Activated T-helper 17 cell treated with anti-CD3 and anti-CD28 coated beads, Interleukin-2, amount 50 U/mL, for 72 hours (primary cell): ENCODE measurements at places on chromosomes 11 and 22. TPM values are rescaled to one million over a fixed set of nuclear protein-coding genes. Genes with fewer than 3 reads are reported as not detected.

DNA sequence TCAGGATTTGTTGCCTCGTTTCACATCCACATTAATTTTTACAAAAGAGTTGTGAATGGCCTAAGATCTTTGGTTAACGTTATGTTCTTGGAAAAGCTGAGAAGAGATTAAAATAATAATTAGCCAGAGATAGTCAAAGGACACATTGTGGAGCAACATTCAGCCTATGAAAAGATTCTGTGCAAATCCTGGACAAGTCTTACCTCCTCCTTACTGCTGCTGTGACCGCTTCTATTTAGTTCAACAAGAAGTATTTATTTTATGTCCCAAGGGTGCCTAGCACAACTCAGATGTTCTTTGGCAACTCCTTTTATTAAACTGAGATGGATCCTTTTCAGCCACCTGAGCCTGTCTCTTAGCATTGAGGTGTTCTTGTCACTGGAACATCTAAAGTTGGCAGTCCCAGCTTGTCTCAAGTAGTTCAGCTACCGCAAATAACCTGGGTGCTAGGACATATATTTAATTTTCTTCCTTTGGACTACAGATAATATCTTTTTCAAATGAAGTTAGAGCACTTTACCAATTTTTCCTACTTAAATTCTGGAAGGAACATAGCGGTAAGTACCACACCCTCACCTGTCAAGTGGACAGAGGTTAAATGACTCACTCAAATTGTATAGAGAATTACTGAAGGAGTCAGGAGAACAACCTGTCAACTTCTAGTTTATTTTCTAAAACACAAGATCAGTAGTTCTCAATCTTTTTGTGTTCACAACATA is 80.5 kb upstream of the CHRM4 start:
- ATAC-seq = no peak

GRCh38 chr11:33533386-33534052 is 167.1 kb downstream of the C11orf91 start:
- no peak for ATAC-seq

DNA sequence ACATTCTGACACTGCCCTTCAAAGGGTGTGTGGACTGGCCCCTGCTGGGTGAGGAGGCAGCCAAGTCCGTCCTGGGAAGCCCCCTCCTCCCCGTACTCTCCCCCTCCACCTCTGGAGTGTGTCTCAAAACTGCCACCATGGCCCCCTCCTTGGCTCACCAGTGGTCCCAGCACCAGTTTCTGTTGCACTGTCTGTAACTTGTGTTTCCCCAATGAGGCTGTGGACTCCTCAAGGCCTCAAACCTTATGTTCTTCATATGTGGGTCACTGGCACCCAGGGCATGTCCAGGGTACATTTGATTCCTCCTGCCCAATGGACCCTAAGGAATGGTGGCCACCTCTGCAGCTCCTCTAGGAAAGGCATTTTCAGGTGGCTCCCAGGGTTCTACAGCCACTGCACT is 6.6 kb upstream of the NPTXR start:
- ATAC-seq = no peak

- ATAC-seq = peak; percentile 75
Measured at GRCh38 chr11:62804310-62805075, 747 bp downstream of the NXF1 start.

DNA sequence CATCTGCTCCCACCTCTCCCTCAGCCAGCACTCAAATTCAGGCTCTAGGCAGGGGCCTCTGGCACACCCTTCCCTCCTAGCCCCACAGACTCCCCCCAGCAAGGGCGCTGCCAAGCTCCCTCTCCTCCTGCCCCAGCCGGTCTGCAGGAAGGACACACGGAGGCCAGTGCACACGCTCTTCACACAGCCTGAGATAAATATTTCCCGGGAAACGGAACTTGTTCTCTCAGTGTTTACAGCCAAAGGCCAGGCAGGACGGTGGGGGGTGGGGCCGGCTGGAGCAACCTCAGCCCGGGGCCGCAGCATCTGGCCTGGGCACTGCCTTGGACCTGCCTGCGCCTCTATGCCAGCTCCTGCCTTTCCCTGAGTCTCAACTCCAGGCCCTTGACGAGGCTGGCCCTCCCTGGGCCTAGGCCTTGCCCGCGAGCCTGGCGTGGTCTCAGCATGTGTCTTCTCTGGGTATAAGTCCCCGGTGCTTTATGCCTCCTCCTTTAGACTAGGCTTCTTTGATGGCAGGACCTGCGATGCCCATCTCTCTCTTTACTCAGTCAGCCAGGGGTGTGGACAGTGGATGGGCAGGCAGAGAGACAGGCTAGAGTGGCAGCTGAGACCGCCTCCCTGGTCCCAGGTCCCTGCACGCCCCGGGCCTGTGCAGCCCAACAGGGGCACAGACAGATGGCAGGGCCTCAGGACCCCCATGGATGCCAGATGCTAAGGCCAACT is 48.4 kb downstream of the PDE2A start:
- ATAC-seq = no peak

DNA sequence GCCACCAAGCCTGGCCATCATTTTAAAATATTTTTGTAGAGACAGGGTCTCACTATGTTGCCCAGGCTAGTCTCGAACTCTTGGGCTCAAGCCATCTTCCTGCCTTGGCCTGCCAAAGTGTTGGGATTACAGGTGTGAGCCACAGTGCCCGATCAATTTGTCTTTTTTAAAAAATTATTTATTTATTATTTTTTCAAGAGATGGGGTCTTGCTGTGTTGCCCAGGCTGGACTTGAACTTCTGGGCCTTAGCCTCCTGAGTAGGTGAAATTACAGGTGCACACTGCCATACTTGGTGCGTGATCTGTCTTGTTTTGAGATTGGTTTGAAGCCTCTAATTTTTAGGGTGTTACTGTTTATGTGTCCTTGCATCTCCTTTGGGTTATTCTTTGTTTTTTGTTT is 10.2 kb downstream of the CABIN1 start:
- ATAC-seq = no peak

DNA sequence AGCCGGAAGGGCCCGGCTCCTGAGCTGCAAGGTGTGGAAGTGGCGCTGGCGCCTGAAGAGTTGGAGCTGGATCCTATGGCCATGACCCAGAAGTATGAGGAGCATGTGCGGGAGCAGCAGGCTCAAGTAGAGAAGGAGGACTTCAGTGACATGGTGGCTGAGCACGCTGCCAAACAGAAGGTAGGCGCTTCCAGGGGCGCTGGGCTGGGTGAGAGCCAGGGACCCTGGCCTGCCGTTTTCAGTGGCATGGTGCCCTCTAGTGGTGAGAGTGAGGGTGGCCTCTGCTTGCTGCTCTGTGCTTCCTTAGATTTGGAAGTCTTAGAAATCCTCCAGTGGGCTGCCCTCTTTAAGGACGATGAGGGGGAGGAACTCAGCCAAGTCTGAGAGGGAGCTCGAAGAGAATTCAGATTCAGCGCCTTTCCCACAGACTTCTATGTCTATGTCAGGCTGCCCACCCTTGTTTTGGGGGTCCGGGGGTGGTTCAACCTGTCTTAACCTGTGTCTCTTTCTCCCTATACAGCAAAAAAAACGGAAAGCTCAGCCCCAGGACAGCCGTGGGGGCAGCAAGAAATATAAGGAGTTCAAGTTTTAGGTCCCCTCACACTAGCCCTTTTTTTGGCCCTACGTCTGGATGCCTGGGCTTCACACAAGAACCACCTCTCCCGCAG is 1.8 kb upstream of the PACS1 start:
- peak; percentile 39 for ATAC-seq

DNA sequence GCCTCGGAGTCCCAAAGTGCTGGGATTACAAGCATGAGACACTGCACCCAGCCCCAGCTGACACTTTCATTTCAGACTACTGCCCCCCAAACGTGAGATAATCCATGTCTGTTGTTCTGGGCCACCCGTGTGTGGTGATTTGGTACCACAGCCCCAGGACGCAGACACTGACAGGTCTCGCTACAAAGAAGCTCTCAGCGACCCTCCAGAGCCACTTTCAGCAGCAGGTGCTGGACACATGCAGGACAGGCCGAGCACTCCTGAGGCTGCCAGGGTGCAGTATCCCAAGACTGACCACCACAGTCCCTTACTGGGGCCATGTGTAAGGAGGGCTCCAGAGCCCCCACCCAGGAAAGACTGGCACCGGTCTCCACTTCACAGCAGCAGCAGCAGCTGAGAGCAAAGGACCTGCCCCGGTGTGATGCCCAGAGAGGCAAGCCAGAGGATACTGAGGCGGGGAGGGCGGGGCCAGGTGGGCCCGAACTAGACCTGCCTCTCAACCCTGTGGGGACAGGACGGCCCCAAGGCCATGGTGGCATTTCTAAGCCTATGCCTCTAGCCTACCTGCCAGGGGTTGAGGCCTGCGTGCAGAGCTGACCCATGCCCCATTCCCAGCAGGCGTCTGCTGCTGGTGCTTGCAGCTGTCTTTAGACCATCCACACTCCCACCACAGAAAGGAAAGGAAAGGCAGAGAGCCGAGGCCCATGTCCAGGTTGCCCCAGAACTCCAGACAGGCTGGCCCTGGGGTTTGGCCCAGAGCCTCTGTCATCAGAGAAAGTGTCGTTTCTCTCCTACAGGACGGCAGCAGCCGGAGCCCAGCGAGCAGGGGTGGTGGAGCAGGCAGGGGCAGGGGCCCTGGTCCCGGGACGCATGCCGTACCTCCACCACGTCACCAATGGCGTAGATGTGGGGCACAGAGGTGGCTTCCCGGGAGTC is 28.0 kb upstream of the GNB1L start:
- no peak for ATAC-seq

GRCh38 chr22:44909241-44909640 is 100.6 kb downstream of the PHF21B start:
- ATAC-seq = no peak

DNA sequence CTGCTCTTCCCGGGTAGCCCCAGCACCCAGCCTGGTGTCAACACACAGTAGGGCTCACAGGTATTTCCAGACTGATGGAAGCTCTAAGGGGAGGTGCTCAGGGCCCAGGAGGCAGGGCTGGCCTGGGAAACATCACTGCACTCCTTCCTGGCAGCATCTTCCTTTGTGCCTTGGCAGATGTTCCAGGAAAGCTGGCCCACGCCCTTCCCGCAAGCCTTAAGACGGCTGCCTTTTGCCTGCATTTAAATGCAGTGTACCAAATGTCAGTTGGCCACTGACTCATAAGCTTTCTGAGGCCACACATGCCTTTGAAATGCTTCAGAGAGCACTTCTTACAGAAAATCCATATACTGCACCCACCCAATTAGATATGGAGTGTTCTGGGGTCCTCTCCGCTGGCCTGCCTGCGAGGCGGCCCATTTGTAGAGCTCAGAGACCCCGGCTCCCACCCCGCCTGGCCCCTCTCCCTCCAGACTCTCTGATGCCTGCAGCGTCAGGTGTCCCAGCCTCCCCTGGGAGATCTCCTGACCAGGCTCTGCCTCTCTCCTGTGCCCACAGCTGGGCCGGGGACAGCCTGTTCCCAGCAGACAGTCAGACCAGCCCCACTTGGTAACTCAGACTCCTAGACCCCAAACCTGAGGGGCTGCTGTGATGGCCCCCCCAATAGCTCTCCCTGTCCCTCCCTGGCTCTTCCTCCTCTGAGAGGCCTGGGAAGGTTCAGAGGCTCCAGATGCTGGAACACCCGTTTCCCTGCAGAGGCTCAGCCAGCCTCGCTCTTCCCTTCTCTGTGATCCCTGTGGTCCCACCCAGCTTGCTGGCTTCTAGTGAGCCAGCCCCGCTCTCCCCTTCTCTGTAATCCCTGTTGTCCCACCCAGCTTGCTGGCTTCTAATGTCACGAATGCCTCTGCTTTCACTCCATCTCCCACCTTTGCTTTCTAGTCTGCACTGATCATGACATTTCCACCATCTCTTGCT is 47.6 kb upstream of the THY1 start:
- ATAC-seq = no peak

DNA sequence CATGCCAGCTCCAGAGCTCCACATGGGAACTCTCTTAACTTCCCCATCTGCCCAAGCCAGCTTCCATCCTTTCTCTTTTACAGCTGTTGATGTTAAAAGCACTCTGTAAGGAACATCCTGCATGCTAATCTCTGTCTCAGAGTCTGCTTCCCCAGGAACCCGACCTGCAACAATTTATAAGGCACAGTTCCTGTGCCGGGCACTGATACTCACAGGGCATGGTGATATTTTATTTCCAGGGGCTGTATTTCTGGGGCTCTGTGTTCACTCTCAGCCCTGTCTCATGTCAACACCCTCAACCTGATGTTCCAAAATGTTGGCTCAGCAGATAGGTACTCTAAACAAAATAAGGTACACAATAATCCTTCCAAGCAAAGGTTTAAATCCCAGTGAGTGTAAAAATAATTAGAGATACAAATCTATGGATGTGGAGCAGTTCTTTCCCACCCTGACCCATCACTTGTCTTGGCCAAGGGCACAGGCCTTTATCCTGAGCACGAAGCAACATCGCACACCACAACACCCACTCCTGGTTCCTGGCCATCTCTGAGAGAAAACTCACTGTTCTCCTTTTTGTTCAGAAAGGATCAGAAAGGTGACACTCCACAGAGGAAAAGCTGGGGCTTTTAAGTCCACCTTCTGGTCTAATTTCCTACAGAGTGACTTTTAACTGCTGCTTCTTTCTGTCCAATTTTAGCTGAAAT is 44.8 kb upstream of the C11orf87 start:
- no peak for ATAC-seq

- no peak for ATAC-seq
Measured at GRCh38 chr11:69032833-69033232, 15.9 kb upstream of the TPCN2 start.

DNA sequence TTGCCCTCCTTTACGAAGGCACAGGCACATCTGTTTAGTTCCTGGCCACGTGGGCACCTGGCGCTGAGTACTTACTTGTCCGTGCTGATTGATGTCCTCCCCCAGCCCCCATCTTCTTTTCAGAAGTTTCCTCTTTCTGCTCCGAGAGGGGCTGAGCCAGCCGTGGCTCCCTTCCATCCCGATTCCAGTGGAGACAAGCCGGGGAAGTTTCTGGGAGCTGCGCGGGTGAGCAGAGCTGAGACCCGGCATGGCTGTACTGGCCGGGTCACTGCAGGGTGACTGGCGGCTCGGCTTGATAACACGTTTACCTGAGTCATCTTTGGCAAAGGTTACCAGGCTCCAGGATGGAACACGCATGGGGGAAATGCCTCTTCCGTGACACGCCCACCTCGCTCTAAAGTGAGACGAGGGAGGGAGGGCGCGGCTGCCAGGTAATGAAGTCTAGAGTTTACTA is 45.4 kb upstream of the ATXN10 start:
- ATAC-seq = no peak

Gene OR51B2
- not detected for total RNA-seq

Gene MMP12
- total RNA-seq = not detected

Gene ACTN3
- 0.58 TPM for total RNA-seq

Gene SDF2L1
- total RNA-seq = 15.3 TPM
